ENCODE measurements at places on chromosomes 5 and 9.

- no peak for DNase-seq
Measured at GRCh38 chr5:151182524-151182900, 24.9 kb upstream of the ANXA6 start.

DNA sequence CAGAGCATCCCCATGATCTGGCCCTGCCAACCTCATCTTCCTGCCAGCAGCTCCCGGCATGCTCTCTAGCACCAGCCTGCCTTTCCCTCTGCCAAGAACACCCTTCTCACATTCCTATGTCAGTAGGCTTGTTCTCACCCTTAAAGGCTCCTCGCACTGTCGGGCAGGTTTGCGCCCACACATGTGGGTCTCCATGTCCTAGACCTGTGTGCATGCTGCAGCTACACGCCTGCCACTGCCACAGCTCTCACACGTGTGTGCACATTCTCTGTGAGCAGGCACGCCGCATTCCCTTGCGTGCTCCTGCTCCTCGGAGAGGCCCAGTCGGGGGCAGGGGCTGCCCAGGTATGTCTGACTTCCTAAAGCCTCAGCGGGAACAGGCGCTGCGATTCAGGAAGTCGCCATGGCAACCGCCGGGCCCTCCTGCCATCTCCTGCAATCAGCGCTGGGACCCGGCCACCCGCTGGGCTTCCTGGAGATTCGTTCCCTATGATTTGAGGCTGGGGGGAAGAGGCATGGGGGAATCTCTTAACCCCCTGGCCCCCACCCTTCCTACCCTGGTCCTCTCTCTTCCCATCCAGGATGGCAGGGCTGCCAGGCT lies 28.1 kb downstream of the NDUFA8 start:
- DNase-seq = no peak

DNA sequence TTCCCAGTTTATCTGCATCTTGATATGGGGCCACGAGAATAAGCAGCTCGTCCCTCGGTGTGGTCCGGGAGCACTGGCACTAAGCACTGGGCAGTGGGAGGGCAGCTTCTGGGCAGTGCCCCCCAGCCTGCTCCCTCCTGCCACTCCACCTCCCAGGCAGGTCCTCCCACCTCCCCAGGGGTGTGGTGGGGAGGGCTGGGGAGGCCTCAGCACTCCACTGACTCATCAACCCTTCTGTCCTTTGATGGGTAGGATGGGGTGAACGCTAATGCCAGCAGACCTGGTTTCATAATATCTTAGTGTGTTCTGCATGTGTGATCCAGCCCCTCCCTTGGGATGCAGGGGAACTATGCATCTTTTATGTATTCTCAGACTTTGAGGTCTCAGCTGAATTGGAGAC lies 62.2 kb upstream of the GNE start:
- no peak for DNase-seq

GRCh38 chr5:124401476-124402143 lies 344.8 kb downstream of the ZNF608 start:
- DNase-seq = no peak

GRCh38 chr5:115939059-115939458 lies 23.2 kb upstream of the LVRN start:
- no peak for DNase-seq

DNA sequence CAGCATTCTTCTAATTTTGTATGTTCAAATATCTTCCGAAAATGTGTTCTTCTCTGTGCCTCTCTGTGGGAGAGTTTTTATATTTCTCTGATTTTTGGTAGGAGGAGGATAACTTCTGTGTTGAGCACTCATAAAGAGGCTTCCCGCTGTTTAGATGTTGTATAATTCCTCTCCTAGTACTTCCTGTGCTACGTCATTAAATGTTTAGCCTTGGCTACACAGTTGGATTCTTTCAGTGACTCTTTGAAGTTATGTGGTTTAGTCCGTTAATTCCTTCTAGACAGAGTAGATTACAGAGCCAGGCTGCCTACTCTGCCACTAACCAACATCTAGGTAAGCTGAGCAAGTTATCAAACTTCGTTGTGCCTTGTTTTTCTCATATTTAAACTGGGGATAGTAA lies 302.6 kb downstream of the OSTF1 start:
- DNase-seq = no peak

DNA sequence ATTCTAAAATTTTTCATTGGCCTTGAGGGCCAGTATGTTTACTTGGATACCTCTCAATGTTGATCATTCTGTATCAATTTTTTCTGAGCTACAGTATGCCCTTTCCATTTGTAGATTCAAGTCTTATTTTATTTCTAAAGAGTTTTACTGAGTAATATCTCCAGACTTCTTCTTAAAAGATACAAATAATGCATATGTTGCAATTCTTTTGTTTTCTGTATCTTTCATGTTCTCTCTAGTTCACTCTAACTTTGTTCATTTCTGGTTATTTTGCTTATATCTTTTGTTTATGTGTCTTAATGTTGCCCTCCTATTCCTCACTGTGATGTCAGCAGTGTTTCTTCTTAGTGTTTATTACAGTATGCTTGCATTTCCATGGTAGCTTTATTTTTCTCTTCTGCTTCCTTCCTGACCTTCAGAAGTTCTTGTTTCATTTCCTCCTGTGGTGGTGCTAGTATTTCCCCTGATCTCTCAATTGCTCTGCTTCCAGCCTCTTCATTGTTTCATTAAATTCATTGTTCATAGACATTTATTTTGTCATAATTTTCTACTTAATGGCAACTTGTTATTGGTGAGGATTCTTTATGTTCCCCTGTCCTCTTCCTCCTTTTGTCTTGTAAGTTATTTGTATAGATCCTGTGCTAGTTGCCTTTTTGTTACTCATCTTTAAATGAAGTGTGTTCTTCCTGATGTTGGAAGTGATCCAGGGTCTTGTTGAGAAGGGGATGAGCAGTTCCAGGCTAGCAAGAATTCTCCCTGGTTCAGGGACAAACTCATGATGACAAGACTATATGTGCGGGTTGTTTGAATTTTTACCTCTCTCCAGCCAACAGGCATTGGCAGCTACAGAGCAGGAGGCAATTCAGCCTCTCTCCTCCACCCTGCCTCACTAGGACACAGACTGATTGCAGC lies 160.8 kb downstream of the DEPDC1B start:
- DNase-seq = no peak

DNA sequence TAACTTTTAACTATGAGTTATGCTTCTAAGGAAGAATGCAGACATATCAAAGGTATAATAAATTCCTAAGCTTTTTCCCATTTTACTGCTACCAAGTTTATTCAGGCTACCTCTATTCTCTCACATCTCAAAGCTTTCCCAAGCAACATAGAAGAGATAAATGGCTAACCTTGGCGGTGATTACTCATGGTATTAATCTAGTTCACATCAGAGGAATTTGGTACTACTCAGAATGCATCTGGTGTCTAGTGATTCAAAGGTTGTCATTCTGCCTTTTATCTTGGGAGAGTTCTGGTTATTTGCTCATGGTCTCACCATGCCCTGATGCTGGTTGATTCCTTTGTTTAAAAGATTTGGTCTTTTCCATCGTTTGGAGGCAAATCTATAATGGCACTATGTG lies 182.7 kb downstream of the TAF11L14 start:
- no peak for DNase-seq

DNA sequence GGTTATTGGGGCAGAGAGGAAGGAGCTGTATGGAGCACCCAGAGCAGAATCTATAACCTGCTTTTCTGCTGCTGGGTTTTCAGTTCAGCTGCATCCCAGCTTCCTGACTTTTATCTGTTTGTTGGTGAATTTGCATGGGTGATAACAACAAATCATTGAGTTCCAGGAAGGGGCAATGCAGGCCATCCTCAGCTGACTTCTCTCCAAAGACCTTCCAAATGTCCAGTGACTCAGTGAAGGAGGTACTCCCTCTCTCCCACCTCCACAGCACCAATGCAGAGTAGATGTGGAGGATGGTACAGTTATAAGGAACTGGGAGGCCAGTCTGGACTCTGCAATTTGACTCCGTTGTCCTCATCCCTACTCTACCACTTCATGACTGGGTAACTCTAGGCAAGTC lies 1.6 kb upstream of the TXN start:
- DNase-seq = no peak

DNA sequence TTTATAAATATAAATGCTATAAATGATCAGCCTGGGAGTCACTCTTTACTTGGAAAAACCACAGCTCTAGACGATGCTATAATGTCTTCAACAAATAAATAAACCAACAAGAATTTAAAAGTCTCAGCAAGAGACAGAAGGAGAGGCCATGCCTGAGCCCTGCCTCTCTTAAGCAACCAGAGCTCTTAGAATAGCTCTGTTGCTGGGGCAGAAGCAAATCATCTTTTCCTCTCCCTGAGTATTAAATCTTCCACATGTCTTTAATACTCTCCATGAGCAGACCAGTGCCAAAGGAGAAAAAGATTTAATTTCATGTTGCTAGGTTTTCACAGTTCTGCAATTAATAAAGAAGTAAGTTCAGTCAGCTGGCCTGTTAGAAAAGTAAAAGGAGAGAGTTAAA lies 408.0 kb upstream of the SLC30A5 start:
- no peak for DNase-seq

DNA sequence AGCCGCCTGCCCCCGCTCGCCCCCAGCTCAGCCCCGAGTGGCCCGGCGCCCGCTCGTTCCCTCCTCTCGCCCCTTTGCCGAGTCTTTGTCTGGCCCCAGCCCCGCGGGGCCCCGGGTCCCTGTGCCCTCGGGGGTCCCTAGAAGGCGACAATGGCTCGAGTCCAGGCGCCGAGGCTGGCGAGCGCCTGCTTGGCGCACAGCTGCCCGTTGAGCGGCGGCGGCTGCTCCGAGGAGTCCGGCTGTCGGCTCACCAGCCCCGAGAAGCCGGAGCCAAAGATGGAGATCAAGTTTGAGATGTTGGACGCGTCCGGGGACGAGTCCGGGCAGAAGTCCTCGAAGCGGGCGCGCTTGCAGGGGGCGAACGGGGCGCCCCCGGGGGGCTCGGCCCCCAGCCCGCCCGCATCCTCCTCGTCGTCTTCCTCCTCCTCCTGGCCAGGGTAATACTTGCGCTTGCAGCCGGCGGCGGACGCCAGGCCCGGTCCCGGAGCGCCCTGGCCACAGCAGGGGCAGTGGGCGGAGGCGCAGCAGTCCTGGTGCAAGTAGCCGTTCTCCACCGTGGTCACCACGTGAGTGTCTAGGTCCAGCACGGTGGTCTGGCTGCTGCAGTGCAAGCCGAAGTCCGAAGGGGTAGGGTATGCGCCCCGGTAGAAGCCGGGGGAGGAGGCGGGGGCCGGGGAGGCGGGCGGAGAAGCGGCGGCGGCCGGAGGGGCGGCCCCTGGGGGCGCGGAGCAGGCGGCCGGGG lies 1.2 kb downstream of the IER5L start:
- no peak for DNase-seq

DNA sequence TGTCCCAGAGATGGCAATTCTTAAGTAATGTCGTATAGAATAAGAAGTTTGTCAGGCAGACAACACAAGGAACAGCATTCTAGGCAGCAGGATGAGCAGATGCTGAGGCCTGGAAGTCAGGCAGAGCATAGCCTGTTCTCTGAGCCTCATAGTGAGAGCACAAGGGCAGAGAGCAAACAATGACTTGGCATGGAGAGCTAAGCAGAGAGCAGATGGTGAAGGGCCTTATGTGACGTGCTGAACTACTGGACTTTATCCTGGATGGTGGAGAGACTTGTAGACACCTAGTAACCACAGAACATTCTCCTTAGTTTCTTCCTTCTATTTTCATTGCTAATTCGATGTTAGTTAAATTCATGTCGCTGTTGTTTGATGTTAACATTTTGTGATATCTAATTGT lies 60.1 kb downstream of the KCTD16 start:
- no peak for DNase-seq

GRCh38 chr9:88716596-88717290 lies 181.8 kb downstream of the NXNL2 start:
- DNase-seq = no peak

- no peak for DNase-seq
Measured at GRCh38 chr9:4984171-4984620, 876 bp upstream of the JAK2 start.

GRCh38 chr9:102767076-102767475 lies 228.1 kb upstream of the CYLC2 start:
- DNase-seq = no peak

- DNase-seq = no peak
Measured at GRCh38 chr9:132211570-132211969, 49.7 kb downstream of the NTNG2 start.

- no peak for DNase-seq
Measured at GRCh38 chr5:169847519-169847918, 132.8 kb downstream of the INSYN2B start.

DNA sequence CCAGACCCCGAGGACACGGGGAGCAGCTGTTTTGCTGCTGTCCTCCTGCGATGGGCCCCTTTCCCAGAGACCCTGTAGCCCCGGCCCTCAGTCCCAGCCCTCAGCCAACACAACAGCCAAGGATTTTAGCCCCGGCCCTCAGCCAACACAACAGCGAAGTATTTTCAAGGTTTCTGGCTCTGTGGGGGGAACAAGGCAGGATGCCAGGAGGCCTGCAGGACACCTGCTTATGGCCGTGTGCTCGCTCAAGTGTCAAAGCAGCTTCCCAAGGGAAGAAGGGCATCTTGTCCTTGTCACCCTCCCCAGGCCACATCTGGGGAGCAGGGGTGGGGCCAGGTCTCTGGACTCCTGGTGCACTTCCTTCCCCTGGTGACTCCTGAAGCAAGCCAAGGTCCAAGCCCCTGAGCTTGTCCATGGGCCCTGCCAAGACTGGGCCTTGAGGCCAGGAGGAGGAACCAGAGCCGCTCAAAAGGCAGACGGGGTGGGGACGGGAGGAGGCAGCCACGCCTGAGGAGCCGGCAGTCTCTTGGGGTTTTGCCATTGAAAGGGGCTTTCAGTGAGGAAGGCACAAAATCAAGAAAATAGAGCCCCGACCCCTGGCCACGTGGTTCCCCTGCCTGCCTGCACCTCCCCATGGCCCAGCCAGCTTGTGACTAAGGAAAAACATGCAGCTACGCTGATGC lies 10.8 kb downstream of the KCNT1 start:
- DNase-seq = no peak

GRCh38 chr5:20528471-20528870 lies 540.5 kb upstream of the CDH18 start:
- no peak for DNase-seq

DNA sequence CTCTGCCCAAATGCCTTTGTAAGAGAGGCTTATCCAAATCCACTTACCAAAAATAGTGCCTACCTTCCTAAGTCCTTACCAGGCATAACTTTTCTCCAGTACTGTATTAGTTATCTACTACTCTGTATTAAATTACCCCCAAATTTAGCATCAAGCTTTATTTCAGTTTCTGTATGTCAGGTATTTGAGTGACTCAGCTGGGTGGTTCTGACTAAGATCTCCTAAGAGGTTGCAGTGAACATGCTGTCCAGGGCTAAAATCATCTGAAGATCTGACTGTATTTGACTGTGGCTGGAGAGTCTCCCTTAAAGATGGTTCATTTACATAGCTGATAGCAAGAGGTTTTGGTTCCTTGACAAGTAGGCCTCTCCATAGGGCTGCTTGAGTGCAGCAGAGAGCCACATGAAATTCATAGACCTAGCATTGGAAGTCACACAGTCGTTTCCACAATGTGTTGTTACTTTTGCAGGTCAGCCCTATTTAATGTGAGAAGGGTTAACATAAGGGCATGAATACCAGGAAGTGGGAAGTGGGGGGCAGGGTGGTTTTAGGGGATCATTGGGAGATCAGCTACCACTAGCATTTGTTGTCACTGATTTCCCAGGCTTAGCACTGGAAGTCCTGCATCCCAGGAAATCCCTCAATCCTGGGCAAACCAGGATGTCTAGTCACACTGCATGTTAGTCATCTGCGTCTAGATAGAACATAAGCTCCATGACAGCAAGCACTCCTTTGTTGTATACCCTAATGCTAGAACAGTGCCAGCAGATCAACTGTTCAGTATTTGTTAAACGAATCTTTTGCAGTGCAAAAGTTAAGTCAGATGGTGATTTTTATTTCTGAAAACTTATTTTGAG lies 2.0 kb upstream of the ZNF622 start:
- no peak for DNase-seq

GRCh38 chr9:1248743-1249142 lies 198.6 kb downstream of the DMRT2 start:
- DNase-seq = no peak

Measured in stimulated activated CD4-positive, alpha-beta T cell treated with anti-CD3 and anti-CD28 coated beads, Interleukin-1b, Interleukin-23, amount 100 ng/mL, for 1 hour (primary cell).